ENCODE measurements at places on chromosomes 3 and 15.
A peak's percentile ranks its signal among the peaks of the same experiment; 100 is the strongest.

GRCh38 chr15:31149088-31149505 is 47.6 kb upstream of the TRPM1 start:
- no peak for DNase-seq

- DNase-seq, result no peak
These were observed 53.1 kb downstream of the TGFBR2 start for GRCh38 chr3:30659270-30660130.

- no peak for DNase-seq
These were observed 17.6 kb downstream of the TRIM42 start for GRCh38 chr3:140695361-140696061.

DNA sequence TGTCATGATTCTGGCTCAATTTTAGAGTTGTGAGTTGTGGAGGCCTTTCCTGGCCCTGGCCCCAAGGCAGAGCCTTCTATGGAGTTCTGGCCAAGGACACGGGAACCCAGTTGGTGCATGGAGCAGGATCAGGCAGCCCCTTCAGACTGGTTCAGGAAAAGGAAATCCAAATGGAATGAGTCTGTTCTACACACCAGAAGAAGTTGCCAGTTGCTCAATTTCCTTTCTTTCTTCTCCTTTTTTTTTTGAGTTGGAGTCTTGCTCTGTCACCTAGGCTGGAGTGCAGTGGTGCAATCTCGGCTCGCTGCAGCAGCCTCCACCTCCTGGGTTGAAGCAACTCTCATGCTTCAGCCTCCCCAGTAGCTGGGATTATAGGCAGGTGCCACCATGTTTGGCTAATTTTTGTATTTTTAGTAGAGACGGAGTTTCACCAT is 28.9 kb upstream of the BHLHE40 start:
- no peak for DNase-seq

GRCh38 chr15:73047882-73048281 is 4.4 kb upstream of the NEO1 start:
- DNase-seq, result no peak

GRCh38 chr3:81891055-81891895 is 129.8 kb upstream of the GBE1 start:
- DNase-seq, result no peak

GRCh38 chr3:172984914-172985313 is 156.1 kb downstream of the SPATA16 start:
- no peak for DNase-seq

DNA sequence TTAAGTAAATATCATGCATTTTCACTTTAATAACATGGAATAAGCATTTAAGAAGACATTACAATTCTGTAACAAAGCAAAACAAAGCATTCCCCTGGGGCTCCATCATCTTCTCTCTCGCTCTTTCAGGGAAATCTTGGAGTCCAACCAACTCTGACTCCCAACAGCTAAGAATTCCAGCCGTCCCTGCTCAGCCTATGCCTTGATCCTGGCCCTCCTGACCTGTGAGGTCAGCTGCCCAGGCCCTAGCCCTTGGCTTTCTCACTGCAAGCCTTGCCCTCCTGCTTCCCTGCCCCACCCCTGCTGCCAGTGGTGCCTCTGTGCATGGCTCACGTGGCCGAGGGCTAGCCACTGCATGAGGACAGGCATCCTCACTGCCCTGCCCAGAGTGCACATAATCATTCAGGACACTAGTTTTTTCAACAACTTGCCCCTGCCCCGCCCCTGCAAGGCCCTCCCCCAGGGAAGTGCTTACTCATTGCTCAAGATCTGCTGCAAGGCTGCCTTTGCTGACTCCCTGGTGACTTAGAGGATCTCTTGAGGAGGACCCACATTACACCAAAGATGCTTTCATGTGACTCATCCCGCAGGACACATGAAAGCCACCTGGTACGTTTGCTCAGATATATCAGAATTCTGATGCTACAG is 37.6 kb downstream of the MTMR10 start:
- DNase-seq, result no peak

GRCh38 chr3:127419641-127420553 is 132.1 kb upstream of the PRR20G start:
- DNase-seq, result no peak

GRCh38 chr3:194856296-194856695 is 170.6 kb downstream of the FAM43A start:
- no peak for DNase-seq

DNA sequence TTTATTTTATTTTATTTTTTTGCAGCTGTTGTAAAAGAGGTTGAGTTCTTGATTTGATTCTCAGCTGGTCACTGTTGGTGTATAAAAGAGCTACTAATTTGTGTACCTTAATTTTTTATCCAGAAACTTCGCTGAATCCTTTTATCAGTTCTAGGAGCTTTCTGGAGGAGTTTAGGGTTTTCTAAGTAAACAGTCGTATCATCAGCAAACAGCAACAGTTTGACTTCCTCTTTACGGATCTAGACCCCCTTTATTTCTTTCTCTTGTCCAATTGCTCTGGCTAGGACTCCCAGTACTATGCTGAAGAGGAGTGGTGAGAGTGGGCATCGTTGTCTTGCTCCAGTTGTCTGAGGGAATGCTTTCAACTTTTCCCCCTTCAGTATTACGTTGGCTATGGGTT is 165.8 kb upstream of the KCNMB2 start:
- no peak for DNase-seq

- peak; percentile 27 for DNase-seq
These were observed 38.0 kb downstream of the RAB7A start for GRCh38 chr3:128763967-128764366.

DNA sequence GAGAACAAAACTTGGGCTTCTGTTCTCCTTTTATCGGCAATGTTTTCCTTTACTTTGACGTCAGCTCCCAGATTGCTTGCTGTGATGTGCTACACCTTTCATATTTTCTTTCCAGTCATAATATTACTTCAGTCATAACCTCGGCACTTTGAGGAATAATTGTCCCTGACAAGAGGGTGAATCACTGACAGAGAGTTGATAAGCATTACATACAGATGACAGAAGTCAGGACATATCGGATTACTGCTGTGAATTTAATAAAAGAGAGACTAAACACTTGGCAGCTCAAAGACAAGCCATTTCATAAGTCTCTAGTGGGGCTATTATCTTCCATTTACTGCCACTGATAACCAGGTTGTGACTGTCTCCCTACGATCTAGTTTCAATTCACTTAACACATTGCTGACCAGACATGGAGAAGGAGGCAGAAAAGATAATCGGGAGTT is 362.1 kb upstream of the ARRDC4 start:
- no peak for DNase-seq

DNA sequence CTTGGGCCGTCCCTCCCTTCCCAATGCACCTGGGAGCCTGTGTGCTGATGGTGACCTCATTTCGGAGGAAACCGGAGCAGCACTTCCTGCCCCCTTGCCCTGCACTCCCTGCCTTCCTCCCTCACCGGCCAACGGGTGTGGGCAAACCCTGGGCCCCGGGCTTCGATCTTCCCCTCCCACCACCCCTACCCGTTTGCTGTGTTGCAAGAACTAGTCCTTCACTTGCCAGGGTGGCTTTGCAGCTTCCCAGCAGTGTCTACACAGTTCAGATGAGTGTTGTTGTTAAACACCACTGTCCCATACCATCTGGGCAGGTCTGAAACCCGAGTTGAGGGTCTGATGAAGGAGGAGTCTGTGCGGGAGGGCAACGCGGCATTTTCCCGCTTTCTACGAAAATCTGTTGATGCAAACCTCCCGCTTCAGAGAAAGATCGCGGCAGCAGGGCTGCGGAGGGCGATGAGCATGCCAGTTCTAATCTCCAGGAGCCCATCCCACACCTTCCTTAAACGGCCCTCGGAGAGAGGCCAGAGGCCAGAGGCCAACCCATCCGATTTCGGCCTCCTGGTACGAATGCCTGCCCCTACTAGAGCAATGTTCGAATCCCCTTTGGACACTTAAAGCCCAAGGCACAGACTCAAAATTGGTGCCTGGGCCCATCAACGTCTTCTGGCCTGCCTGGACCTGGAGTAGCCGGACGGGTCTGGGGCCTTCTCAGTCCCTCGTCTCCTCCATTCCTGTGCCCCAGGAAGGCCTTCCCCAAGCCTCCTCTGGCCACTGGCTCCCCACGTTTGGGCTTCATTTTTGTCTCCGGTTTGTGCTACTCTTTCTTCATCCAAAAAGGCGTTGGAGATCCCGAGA is 35.7 kb upstream of the POLG start:
- no peak for DNase-seq

DNA sequence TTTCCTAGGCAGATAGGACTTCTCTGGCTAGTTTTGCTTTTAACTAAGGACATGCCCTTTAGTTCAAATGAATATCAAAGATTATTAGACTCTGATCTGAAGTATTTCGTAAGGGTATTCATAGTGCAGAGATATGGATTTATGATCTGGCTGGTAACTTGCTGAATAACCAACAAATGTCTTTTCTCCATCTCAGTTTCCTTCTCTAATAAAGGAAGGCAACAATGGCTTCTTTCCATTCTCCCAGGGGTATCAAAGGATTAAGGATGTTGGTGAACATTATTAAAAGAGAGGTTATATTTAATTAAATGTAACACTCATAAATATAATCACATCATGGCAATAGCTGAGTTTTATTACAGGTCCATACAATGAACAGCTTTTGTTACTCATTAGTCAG is 79.2 kb upstream of the STXBP5L start:
- no peak for DNase-seq

DNA sequence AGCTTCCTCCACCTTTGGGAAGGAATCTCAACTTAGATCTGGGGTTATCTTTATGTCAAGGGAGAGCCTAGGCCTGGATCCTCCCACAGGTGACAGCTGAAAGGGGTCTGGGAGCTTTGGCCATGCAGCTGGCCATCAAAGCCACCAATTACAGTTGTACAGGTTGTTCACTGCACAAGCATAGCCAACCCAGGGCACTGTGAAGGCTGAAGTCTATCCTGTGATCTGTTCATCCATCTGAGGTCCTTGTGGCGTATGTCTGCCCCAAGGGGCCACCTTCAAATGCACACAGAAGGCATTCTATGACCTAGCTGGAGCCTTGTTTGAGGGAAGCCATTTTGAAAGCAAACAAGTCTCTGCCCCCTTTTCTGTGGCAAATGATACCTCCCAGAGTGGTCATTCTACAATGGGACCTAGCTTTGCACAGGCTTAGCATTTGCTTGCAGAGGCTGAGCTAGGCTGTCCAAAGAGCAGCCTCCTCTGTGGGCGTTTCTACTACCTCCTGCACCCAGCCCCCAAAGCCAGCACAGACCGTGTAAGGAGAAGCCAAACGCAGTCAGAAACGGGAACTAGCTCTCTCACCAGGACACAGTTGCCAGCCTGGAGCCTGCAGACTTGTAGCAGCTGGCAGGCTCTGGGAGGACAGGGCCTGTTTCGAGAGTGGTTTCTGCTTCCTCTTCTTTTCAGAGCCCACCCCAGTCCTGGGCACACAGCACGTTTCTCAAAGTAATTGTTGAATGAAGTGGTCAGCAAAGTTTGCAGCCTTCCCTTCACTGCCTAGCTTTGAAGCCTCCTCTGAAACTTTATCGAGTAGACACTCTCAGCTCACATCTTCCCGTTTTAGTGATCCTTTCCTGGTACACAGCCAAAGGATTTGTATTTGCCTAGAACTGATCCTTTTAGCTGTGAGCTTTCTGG is 157.3 kb upstream of the SMAD3 start:
- peak; percentile 78 for DNase-seq

DNA sequence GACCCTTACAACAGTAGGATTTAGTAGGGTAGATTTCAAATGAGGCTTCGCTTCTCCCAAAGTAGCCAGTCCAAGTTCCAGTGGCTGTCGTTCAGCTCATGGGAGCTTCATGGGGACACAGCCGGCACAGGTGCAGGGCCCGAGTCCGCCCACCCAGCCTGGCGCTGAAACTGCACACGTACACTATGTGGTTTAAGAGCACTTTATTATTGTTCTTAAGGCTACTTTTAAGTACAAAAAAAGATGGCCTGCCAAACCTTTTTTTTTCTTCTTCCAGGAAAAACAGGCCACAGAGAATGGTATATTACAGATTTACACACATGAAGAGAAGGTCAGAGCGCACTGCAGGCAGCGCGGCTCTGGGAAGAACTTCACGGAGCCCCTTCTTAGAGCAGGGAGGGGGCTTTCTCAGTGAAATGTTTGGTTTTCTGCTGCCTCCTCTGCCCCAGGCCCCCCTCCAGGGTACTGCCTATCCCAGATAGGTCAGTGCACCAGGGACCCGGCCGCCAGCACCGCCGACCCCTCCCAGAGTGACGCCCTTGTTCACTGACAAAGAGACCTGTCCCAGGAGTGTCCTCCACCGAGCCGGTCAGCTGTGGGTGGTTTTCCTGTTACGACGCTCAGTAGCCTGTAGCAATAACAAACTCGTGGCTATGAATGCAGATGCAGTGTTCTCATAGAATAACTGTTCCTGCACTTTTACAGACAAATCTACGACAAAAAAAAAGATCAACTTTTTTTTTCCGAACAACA is 87.7 kb downstream of the VGLL4 start:
- DNase-seq, result no peak

DNA sequence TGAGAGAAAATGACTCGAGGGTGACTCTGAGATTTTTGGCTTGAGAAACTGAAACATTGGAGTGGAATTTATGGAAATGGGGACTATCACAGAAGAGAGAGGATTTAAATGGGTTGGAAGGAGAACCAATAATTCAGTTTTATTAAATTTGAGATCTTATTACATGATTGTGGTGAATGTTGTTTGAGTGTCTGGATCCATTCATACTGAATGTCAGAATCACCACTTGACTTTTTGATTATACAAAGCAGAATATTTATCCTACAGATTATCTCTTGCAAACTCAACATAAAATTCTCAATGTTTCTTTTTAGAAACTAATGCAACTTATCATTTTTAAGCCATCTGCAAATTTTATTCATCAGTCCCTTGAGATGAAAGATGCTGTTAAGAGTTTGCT is 332.8 kb downstream of the CNTN3 start:
- DNase-seq, result no peak

DNA sequence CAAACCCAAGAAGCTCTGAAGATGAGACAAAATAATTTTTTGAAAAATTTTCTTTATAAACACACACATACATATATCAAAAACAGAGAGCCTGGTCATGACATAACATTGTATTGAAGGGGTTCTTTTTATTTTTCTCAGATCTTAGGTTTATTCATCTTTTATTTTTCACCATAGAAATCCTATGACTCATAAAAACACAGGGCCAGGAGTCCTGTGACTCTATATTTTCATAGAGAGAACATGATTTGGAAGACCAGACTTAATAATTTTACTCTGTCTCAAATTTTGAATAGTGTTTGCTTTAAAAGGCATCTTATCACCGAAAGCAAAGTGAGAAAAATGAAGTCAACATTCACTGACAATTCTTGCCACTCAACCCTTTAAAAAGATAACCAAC is 57.7 kb downstream of the SUCNR1 start:
- DNase-seq, result no peak

GRCh38 chr3:99895703-99896441 is 78.2 kb downstream of the CMSS1 start:
- DNase-seq, result peak; percentile 28

- DNase-seq, result no peak
These were observed 35.5 kb downstream of the UBE2E2 start for GRCh38 chr3:23238578-23238977.

GRCh38 chr3:161049683-161050248 is 55.4 kb downstream of the B3GALNT1 start:
- DNase-seq, result no peak

GRCh38 chr3:72171946-72172345 is 387.0 kb upstream of the PROK2 start:
- no peak for DNase-seq
